ENCODE measurements at places on chromosomes 4 and X.

DNA sequence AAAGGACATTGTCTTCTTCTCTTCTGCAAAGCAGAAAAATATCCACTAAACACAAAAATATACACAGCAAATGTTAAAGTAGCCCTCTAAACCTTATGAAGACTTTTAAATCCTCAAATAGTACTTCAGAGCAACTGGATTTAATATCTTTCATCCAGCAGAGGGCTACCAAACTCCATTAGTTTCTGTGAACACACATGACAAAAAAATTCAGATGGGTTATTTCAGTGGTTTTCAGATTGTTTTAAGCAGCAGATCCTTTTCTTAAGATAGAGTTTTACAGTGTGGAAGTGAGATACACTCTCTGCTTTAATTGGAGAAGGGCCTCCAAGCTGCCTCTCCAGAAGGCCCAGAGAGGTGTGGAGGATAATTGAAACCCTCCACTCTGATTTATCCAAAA is 56.7 kb downstream of the ANK2 start:
- no peak for DNase-seq

GRCh38 chrX:44957848-44958247 is 84.9 kb downstream of the KDM6A start:
- no peak for DNase-seq

DNA sequence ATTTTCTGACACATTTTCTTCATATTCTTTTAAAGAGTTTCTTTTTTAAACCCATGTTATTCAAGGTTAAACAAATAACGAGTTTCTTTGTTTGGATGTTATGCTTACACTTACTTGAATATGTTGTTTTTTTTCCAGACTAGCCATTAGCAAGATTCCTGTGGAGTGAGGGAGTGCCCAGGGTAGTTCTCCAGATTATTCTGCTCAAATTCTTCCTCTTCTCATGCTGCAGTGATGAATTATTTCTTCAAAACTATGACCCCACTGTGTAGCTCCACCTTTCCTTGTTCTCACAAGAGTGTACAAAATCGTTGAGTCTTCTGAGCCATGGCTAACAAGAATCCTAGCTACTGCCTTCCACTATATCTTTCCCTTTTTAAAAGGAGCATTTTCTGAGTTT is 134.1 kb upstream of the ELOVL6 start:
- no peak for DNase-seq

GRCh38 chrX:38347136-38347535 is 5.3 kb upstream of the OTC start:
- DNase-seq, result no peak

DNA sequence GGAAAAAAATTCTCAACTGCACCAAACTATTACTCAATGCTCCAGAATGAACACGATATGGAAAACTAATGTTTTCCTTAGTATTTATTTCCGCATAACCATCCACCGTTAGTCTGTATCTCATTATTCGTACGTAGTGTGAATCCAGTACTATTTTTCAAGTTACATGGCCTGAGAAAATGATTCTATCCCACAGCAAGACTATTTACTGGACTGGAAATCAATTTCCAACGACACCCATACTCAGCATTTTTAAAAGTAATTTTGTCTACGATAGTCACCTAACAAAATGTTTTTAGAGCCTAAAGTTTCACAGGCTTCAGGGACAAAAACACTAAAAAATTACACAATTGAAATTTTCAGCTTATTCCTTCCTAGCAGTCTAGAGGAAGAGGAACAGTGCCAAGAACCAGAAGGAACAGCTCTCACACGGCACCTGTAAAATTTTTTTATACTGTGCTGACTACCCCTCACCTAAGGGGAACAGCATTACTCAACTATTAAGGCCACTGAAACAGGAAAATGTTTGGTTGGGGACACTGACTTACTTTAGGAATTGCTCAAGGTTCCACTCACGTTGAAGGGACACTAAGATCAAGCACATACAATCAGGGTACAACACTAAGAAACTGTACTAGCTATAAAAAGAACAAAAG is 9.6 kb downstream of the UBE2D3 start:
- no peak for DNase-seq

GRCh38 chrX:7926914-7927258 is 327 bp downstream of the PNPLA4 start:
- no peak for DNase-seq

DNA sequence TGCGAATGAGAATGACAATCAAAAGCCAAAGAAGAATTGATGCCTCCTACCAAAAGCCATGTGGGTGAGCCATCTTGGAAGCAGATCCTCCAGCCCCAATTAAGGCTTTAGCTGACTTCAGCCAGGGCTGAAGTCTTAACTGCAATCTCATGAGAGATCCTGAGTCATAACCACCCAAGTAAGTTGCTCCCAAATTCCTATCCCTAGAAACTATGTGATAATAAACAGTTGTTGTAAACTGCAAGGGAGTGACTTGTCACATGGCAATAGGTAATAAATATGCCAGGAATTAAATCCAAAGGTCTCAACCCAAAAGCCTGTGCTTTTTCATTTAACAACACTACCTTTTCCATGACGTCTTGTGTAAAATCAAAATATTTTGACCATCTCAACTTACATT is 154.2 kb upstream of the TBL1X start:
- no peak for DNase-seq

- DNase-seq, result no peak
Observed at GRCh38 chr4:145319751-145320150, 139.4 kb upstream of the OTUD4 start.

DNA sequence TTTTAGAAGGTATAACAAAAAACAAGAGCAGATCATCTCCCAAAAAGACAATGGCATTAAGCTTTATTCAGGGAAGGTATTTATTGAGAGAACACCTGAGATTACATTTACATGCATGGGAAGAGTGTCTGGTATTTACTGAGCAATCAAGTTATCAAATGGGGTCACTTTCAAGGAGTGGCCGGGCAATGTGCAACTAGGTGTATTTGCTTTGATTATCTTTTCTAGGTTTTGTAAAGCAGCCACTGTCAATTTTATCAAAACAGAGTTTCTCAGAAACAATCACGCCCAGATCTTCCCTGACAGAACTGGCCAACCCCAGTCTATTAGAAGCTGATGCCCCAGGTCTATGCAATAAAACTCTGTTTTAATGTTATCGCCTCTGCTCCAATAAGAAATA is 169.5 kb downstream of the GLRA2 start:
- DNase-seq, result no peak

- DNase-seq, result no peak
Observed at GRCh38 chr4:79597266-79597665, 189.2 kb upstream of the GK2 start.

DNA sequence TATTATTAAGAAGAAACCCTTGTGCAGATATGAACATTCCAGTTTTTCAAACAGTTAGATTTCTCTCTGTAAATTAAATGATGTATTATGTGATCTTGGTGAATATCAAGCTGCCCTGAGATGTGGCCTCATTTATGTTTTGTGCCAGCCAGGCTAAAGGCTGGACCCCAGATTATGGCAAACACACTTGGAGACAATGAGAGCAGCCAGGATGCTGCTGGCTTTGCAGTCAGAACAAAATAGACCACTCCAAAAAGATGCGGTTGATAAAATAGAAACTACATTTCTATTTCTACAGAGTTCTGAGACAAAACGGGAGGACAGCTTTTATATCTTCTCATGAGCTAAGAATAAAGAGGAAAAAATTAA is 296.5 kb downstream of the PPP3CA start:
- DNase-seq, result no peak

DNA sequence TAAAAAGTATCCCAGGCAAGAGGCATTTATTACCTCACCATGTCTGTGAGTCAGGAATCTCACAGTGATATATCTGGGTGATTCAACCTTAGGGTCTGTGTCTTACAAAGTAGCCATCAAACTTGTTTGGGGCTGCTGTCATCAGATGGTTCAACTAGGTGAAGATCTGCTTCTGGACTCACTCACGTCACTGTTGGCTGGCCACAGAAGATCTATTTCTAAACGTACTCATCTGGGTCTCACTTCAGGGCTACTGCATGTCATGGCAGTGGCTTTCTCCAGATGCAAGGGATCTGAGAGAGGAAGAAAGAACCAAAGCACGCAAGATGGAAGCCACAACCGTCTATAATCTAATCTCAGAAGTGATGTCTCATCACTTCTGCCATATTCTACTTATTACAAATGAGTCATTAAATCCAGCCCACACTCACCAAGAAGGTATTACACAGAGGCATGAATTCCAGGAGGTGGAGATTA is 267.8 kb upstream of the ANKRD50 start:
- no peak for DNase-seq

- DNase-seq, result no peak
Observed at GRCh38 chrX:83022020-83022419, 486.1 kb upstream of the POU3F4 start.

GRCh38 chrX:15576019-15576418 is 24.7 kb downstream of the ACE2 start:
- no peak for DNase-seq

DNA sequence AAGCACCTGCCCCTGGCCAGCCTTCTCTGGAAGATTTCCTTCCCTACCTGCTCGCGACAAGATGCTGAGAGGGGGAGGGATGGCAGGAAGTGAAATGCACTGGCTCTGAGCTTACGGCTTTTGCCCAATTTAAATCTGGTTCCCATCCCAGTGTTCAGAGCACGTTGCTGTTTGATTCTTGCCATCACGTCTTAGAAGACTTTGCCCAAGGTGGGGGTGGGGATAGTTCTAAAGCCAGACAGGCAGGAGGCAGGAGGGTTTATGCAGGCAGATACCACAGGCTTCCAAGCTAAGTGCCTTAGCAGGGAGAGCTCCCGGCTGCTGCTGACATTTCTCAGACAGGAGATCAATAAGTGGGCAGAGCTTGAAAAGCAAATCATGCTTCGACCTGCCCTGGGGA is 393.9 kb downstream of the MID1IP1 start:
- DNase-seq, result peak; percentile 8

- no peak for DNase-seq
Observed at GRCh38 chr4:73674451-73674919, 54.2 kb upstream of the RASSF6 start.

DNA sequence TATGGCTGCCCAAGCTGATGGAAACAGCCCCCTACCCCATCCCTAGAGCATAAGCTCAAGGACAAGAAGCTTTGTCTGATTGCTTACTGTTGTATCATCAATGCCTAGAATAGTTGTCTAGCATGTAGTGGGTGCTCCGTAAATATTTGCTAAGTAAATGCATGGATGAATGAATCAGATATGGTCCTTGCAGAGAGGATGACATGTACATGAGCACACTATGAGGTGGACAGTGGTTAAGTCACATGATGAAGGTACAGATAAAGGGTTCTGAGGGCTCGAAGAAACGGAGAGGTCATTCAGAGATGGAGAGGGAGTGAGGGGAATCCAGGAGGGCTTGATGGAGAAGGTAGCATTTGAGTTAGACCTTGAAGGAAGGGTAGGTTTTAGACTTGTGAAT is 214.2 kb downstream of the RBMX2 start:
- DNase-seq, result no peak

GRCh38 chr4:34196375-34196774 is 2047.9 kb downstream of the ARAP2 start:
- no peak for DNase-seq

GRCh38 chr4:62193761-62194160 is 993.6 kb downstream of the ADGRL3 start:
- no peak for DNase-seq

GRCh38 chrX:8820910-8821527 is 19.8 kb upstream of the FAM9A start:
- DNase-seq, result no peak

DNA sequence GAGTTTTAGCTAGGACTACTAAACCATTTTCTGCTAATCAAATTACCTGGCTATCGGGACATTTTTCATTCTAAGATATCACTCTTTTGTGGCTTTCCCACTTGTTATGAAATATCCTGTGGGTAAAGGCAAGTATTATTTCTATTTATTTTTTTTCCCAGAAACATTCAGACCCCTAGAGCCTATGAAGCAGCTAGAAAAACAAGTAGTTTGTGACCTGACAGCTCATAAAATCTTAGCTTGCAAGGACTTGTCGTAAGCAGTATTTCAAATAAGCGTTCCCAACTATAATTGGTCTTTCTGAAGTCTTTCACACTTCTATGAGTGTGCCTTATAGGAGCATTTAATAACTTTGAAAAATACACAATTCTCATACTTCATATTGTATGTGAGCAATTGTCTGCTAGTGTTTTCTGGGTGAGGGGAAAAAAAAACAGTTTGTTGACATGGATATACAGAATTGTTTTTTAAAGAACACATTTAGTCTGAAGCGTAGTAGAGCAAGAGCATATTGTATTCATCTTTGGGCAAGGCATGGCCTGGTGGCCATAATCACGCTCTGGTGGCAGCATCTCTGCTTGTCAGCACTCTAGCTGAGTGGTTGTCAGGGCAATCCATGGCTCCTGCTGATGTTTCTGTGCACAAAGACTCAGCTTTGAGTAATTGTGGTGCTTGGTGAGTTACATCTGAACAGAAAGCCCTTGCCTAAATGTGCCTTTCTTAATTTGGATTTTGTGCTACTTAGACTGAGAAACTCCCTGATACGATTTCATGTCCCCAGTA is 2.6 kb downstream of the MCUB start:
- peak; percentile 36 for DNase-seq

GRCh38 chr4:22179124-22179874 is 230.7 kb upstream of the KCNIP4 start:
- DNase-seq, result no peak

DNA sequence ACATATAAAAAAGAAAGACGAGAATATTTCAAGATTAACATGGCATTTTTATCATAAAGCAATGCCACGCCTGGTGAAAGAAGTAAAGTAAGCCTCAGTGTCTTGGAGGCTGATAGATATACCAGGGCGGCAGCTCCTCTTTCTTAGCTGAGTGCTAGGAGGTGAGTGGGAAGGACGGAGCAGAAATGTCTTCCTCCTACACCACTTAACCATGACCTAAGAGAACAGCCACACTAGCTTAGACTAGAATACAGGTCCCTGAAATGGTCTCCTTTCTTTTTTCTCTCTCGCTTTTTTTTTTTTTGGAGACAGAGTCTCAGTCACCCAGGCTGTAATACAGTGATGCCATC is 75.0 kb downstream of the NAF1 start:
- no peak for DNase-seq

GRCh38 chr4:153612878-153613277 is 71.2 kb upstream of the TLR2 start:
- DNase-seq, result no peak

- DNase-seq, result no peak
Observed at GRCh38 chr4:90219822-90220221, 92.6 kb downstream of the CCSER1 start.

- no peak for DNase-seq
Observed at GRCh38 chrX:39473812-39474211, 623.9 kb downstream of the BCOR start.

- no peak for DNase-seq
Observed at GRCh38 chr4:25535278-25535677, 120.4 kb upstream of the SLC34A2 start.

DNA sequence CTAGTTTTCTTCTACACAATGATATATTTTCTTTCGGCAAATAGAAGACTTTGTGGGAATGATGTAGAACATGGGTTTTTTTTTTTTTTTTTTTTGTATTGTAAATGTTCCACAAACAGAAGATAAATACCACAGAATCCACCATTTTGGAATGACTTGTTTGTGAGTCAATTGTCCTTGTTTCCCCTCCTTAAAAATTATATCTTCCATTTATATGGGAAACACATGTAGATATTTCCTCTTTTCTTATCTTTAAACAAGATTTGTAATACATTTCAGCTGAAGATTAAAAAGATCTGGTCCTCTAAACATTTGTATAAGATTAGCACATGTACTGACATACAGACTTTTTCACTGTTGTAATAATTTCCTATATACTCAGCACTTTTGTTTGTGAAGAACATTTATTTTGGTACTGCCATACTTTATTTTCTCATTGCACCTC is 304.6 kb downstream of the SPRY1 start:
- no peak for DNase-seq

- DNase-seq, result no peak
Observed at GRCh38 chr4:156238171-156238570, 284.5 kb upstream of the CTSO start.

- no peak for DNase-seq
Observed at GRCh38 chr4:26120098-26120825, 200.6 kb upstream of the RBPJ start.

All from activated CD4-positive, alpha-beta T cell treated with anti-CD3 and anti-CD28 coated beads for 48 hours (primary cell).